ENCODE measurements at places on chromosomes 6 and 20.

DNA sequence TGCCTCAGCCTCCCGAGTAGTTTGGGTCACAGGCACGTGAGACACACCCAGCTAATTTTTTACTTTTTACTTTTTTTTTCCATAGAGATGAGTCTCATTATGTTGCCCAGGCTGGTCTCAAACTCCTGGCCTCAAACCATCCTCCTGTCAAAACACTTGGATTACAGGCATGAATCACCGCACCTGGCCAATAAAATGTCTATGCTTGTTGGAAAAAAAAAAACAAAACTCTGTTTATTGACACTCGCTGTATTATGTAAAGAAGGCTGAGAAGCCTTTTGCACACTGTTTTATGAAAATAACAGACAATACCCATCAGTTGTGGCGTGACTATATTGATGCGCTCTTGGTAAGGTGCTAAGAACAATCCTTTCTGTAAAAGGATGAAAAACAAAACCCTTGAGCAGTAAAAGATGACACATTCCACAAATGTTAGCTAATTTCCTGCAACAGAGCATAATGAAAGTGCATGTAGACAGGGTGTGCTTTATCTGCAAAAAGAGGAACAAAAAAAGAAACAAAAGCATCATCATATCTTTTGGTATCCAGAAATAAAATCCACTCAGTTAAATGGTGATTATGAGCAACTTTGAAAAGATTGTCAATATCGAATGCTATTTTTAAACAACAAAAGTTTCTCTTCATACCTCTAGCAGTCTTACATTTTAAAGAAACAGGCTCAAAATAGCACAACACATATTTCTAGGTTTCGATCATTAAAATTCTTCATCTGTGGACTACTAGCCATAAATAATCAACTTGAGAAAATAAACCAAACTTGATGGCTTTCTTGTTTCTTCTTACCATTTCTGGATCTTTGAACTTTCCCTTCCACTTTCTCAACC is 108.3 kb upstream of the PHACTR1 start:
- no peak for DNase-seq

DNA sequence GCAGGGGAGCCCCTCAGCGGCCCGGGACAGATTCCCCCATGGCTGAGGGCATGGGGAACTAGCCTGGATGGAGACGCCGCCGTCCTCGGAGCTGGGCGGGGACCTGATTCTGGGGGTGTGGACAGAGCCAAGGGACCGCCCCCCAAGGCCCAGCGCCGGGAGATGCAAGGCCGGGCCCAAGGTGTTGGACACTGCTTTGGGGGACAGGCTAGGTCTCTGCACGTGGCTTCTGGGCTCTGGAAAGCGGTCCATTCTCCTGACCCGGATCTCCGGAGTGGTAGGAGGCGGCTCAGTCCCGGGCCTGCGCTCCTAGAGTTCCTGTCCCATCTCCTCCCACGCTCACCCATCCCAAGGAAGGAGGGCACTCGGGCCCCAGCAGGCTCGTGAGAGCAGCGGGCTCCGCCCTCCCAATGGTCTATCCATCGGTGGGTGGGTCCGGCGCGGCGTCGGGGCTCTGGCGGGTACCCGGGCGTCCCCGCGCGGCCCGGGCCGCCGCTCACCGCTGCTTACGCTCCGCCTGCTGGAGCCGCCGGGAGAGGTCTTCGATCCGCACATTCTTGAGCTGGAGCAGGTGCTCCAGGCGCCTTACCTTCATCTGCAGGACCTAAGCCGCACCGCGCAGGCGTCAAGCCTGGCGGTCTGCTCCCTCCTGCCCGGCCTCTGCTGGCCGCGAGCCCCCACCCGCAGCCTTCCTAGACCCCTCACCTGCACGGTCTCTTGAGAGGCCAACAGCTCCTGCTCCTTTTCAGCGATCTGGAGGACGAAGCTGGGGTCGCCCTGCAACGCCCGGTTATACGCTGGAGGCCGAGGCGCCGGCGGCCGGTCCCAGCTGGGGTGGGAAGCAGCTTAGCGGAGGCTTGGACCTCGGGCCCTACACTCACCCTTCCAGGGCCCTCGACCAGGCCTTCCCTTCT is 3.3 kb downstream of the SPEF1 start:
- no peak for DNase-seq

- DNase-seq, result no peak
Observed at GRCh38 chr20:56897318-56897957, 268.3 kb downstream of the TFAP2C start.

DNA sequence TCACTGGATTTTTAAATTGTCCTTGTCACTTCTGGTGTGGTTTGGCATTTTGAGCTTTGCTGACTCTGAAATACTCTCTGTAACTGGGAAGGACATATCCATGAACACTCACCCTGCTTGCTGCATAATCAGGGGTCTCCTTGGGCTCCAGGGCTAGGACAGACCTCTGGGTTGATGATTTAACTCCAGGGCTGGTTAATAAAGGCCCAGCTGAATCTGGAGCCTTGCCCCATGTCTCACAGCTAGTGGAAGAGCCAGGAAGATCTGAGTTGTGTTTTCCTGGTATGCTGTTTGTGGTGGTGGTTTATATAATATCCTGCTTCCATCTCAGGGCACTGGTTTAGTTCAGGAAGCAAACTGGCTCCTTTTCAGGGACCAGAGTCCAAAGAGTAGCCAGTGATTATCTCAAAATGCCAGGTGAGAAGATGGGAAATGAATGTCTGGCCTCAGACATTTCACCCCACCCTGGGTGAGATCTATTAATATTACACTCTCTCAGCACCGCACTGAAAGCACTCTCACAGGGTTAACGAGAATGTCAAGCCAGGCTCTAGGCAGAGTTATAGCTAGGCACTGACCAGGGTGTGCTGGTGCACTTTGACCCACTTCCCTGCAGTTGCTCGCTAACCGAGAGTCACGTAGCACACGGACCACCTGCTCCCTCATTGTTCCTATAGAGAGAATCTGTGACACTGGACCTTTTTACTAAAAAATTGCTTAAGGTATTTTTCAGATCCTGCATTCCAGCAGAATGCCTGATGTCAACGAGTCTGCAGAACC is 90.1 kb upstream of the SLC22A16 start:
- no peak for DNase-seq

DNA sequence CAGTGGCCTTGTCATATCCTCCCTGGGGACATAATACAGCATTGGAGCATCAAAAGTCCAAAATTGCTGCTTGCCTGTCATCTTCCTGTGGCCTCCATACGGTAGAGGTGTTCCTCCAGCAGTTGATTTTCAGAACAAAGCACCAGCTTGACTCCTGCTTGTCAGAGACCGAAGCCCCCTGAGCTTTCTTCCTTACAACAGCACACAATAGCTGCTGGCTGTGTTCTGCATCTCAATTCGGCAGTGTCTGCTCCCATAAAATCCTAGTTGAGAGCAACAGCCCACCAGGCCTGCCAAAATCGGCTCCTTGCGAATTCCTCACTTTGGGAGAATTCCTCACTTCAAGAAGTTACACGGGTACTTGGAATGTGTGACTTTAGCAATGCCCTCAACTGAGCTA is 372.9 kb downstream of the SAMD5 start:
- no peak for DNase-seq

DNA sequence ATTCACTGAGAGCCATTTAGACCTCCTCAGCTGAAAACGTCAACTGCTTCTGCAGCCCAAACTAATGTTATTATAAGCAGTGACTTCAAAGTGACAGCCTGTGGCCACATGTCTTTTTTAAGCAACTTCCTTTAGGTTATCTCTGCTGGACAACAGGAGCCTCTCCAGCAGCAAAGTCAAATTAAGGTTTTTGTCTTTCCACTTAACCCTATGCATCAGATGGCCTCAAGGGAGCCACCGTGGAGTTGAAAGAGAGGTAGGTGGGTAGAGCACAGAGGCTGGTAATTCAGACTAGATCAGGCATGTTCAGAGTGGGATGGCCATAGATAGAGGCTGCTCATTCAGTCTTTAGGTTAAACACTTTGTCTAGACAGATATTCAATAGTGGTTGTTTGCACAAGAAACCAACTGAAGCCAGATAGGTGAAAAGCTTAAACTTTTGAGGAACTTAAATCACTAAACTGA is 300.6 kb upstream of the ECI2 start:
- no peak for DNase-seq

- no peak for DNase-seq
Observed at GRCh38 chr20:5031206-5031557, 29.9 kb upstream of the SLC23A2 start.

- DNase-seq, result no peak
Observed at GRCh38 chr20:47492284-47492683, 9.4 kb upstream of the NCOA3 start.

GRCh38 chr6:162970246-162970645 is 242.5 kb downstream of the PACRG start:
- no peak for DNase-seq

- DNase-seq, result no peak
Observed at GRCh38 chr6:30005482-30005881, 55.6 kb upstream of the POLR1H start.

GRCh38 chr6:13854716-13855250 is 40.4 kb upstream of the MCUR1 start:
- DNase-seq, result no peak

DNA sequence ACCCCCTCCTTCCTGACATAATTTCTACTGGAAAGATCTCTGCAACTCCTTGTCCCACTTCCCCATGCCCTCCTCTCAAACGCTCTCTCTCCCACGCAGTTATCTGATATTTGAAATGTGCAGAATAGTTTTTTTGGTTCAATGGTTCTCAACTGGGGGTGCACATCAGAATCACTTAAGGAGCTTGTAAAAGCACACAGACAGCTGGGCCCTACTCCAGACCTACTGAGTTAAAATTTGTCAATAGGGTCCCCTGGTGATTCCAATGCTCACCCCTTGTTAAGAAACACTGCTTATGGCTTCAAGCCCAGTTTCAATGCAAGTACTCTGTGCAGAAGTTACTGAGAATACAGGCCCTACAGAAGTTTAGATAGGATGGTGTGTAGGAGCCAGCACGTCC is 45.2 kb upstream of the KCNK16 start:
- no peak for DNase-seq

DNA sequence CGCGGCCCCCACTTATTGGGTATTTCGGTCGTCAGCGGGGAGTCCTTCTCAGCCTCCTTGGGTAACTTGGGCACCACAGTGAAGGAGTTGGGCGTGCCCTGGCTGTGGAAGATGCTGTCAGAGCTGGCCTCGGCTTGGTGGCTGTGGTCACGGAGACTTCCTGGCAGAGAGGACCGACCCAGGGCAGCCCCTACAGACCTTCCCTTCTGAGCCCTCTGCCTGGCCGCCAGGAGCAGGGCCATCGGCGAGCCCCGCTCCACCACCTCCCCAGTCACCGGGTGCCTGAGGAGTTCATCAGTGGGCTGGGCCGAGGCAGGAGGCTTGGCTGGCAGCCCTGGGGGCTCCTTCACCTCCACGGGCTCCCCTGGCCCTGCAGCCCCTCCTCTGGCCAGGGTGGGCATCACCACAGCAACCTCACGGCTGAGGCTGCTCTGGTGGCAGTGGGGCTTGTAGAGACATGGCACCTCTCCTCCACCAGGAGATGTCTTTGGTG is 37.2 kb downstream of the C6orf132 start:
- no peak for DNase-seq

DNA sequence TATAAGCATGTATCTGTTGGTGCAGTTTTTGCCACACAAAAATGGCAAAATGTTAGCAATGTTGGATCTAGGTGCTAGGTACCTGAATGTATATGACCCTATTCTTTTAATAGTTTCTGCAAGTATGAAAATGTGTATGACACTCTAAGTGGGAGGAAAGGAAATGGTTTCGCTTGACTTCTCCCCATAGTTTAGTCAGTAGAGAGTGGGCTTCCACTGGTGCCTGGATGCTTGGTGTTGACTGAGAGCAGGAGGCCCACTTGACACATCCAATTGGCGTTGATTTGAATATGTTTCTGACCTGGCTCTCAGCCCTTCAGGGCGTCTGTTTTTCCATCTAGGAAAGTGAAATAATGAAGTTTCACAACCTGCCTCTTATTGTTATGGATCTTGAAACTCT is 41.8 kb upstream of the GABRR1 start:
- DNase-seq, result no peak

GRCh38 chr20:45538209-45538799 is 978 bp downstream of the WFDC6 start:
- DNase-seq, result no peak
